Adipocyte (in vitro differentiated cells): ENCODE measurements at places on chromosomes 7 and 10.

- DNase-seq: no peak
These were observed 34.8 kb downstream of the BTRC start for GRCh38 chr10:101388676-101389276.

GRCh38 chr7:150385302-150385723, 6.2 kb downstream of the ZNF775 start:
- DNase-seq: no peak

DNA sequence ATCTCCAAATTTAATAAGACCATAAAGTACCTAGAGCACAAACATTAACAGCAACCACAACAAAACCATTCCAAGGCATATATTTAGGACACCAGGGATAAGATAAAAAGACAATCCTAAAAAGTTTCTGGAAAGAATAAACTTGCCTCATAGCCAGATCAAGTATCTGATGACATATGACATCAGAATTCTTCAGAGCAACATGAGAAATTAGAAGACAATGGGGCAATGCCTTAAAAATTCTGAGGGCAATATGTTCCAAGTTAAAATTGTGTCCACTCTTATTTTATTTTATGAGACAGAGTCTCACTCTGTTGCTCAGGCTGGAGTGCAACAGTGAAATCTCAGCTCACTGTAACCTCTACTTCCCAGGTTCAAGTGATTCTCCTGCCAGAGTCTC, 2.8 kb downstream of the EFCAB10 start:
- DNase-seq: peak; percentile 76

GRCh38 chr7:155201325-155202087, 96.2 kb upstream of the INSIG1 start:
- no peak for DNase-seq

- no peak for DNase-seq
These were observed 321.8 kb downstream of the PLXNA4 start for GRCh38 chr7:132254455-132254854.

- no peak for DNase-seq
These were observed 62.9 kb downstream of the ELMO1 start for GRCh38 chr7:37385787-37386186.

- DNase-seq: no peak
These were observed 95.1 kb downstream of the SNX13 start for GRCh38 chr7:17845197-17845547.

DNA sequence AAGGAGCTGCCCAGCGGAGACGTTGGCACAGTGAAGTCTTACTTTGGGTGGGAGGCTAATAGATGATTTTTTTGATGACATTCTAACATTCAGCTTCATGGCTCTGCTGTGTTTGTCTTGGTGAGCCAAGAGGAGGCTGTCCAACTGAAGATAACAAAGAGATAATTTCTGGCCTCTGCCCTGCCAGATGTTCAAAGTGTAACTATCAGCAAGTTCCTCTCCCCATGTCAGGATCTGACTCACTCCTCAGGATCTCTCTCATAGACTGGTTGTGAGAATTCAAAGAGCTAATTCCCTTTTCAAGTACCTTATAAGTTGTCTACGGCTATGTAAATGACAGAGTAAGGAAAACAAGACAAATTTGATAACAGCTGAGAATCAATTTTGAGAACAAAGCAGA, 1340.9 kb downstream of the XPNPEP1 start:
- DNase-seq: peak; percentile 8

GRCh38 chr10:48907730-48908129, 31.9 kb downstream of the LRRC18 start:
- DNase-seq: no peak

- DNase-seq: peak; percentile 26
These were observed 130.9 kb downstream of the SND1 start for GRCh38 chr7:127782654-127783559.

DNA sequence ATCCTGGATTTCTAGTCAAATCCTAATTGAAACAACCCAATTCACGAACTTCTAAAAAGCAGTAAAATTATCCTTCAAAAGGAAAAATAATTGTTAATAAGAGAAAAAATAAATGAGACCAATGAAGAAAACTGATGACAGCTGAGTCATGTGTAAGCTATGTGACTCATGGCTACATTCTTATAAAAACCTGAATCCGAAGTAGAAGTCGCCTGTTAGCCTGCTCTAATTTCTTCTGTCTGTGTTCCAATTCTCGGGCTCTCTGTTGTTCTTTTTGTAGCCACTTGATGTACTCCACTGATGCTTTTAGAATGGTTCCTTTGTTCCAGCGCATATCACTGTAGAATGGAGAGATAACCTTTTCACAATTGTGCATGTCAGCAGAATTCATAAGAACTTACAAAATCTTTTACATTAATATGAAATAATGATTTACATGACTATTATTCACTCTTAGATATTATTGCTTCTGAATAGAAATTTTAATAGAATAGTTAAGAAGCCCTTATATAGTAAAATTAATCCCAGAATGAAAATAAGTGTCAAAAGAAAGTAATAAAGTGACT, 88.8 kb downstream of the TFEC start:
- DNase-seq: no peak

- DNase-seq: no peak
These were observed 5.6 kb upstream of the TBX20 start for GRCh38 chr7:35259523-35259908.

GRCh38 chr7:4742051-4742573, 33.3 kb upstream of the AP5Z1 start:
- no peak for DNase-seq

DNA sequence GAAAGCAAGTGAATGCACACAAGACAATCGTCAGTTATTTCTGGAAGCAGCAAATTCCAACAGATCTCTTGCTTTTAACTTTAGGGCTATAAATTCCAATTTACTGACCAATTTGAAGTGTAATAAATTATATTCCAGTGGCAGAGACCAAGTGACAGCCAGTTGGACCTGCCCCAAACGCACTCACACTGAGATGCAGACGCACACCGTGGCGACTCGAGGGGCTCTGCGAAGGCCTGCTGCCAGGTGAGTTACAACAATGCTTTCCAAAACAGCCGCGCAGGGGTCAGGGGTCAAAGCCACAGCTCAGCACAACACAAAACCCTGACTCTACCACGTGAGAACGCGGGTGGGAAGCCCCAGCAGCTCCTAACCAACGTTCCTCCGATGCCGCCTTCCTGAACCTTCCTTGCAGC, 97.4 kb downstream of the ZRANB1 start:
- no peak for DNase-seq

DNA sequence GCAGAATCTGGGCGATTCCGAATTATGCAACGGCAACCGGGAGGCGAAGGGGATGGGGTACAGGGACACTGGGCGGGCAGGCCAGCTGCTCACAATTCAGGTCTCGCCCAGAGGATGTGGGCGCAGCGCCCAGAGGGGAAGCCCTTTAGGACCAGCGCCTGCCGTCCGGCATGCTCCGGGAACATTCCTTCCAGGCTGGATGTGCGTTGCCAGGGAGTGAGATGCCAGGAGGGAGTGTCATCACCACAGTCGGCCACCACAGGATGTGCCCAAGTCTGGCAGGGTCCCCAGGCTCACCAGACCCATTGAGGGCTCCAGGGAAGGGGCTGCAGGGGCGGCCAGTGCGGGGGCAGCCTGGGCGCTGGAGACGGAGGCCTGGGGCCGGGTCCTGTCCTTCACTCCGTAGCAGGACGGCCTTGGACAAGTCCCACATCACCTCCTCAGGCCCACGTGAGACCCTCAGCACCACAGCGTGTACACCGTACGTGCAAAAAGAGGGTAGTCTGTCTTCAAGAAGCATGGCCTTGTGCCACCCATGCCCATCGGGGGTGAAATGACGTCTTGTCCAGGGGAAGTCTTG, 63.9 kb downstream of the FOXL3 start:
- DNase-seq: peak; percentile 49
